H7 (cell line): ENCODE measurements at places on chromosomes 7 and 10. TPM values are rescaled to one million over a fixed set of nuclear protein-coding genes. Genes with fewer than 3 reads are reported as not detected.

The TRIM56 gene
- 6.1 and 8.9 TPM in 2 replicates for total RNA-seq

The TBC1D12 gene
- 3.5 and 4.1 TPM in 2 replicates for total RNA-seq

The FBXO24 gene
- total RNA-seq, result 0.94 and 1.7 TPM in 2 replicates

The STK32C gene
- 24.9 and 31.4 TPM in 2 replicates for total RNA-seq

The CLDN4 gene
- total RNA-seq, result 2.0 and 2.1 TPM in 2 replicates

The TBXAS1 gene
- 0.55 and 0.76 TPM in 2 replicates for total RNA-seq

The TLL2 gene
- total RNA-seq, result 2.5 and 5.0 TPM in 2 replicates

DNA sequence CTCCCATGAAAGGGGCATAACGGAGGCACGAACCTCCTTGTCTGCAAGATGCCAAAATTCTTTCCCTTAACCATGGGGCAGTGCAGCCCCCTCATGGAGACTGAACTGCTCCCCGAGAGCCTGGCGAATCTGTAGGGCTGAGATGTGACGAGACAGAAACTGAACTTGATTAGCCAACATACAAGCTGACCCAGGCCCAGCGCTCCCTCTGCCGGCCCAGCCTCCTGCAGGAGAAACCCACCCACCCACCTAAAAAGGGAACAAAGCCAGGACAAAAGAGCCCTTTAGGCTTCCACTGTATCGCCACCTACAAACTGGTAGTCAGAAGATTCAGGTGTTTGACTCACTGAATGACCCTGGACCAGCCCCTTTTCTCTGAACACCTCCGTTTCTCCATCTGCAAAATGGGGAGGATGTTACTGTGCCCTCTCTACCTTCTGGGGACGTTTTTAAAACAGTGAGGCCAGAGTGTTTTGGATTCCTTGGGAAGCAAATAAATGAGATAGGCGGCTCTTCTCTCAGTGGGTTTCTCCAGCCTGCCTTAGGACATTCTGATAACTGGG lies 58.4 kb downstream of the C10orf105 start:
- DNase-seq, result peak; percentile 76

DNA sequence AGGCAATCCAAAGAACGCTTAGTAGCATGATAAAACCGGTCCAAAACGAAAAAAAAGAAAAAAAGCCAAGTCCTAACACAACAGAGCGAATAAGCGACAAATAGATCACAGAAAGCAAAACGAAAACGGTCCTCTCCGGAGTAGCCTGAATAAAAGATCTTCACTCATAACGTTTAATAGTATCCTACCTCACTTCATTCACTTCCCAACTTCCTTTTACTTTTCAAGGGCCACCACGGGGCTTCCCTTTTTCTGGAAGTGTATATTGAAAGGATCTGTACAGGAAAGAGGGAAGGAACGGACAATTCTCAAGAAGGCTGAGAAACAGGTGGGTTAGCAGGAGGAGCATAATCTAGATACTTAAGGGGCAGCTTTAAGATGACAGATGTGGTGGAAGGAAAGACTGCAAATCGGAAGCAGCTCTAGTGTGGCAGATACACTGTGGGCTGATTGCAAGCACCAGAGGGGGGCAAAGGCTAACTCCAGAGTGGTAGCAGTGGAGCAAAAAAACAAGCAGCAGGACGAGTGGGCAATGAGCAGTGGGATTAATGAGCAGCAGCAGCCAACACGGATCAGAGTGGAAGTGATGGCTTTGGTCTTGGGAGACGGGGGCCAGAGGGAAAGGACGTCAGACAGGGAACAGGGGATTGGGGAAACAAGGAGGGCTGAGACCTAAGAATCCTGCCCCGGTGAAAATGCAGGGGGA lies 866 bp downstream of the CNOT4 start:
- DNase-seq, result peak; percentile 30

- no peak for DNase-seq
Observed at GRCh38 chr10:11048707-11049278, 31.1 kb downstream of the CELF2 start.

- DNase-seq, result no peak
Observed at GRCh38 chr10:117972168-117972837, 74.4 kb downstream of the RAB11FIP2 start.

DNA sequence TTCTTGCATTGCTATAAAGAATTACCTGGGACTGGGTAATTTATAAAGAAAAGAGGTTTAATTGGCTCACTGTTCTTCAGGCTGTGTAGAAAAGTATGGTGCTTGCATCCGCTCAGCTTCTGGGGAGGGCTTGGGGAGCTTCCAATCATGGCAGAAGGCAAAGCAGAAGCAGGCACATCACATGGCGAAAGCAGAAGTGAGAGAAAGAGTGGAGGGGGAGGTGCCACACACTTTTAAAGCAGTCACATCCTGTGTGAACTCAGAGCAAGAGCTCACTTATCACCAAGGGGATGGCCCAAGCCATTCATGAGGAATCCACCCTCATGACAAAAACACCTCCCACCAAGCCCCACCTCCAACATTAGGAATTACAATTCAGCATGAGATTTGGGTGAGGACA lies 303.5 kb downstream of the OTUD1 start:
- DNase-seq, result no peak

DNA sequence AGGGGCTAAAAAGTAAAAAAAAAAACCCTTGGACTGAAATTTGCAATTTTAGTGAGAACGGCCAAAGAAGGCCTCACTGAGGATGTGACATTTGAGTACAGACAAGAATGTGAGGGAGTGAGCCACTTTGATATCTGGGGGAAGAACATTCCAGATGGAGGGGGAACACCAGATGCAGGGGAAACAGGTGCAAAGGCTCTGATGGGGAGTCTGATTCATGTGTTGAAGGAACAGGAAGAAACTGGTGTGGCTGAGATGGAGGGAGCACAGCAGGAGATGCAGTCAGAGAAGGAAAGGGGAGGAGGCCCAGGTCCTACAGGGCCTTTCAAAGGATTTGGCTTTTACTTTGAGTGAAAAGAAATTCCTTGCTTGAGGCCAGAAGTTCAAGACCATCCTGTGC lies 615.7 kb upstream of the NRP1 start:
- peak; percentile 16 for DNase-seq

DNA sequence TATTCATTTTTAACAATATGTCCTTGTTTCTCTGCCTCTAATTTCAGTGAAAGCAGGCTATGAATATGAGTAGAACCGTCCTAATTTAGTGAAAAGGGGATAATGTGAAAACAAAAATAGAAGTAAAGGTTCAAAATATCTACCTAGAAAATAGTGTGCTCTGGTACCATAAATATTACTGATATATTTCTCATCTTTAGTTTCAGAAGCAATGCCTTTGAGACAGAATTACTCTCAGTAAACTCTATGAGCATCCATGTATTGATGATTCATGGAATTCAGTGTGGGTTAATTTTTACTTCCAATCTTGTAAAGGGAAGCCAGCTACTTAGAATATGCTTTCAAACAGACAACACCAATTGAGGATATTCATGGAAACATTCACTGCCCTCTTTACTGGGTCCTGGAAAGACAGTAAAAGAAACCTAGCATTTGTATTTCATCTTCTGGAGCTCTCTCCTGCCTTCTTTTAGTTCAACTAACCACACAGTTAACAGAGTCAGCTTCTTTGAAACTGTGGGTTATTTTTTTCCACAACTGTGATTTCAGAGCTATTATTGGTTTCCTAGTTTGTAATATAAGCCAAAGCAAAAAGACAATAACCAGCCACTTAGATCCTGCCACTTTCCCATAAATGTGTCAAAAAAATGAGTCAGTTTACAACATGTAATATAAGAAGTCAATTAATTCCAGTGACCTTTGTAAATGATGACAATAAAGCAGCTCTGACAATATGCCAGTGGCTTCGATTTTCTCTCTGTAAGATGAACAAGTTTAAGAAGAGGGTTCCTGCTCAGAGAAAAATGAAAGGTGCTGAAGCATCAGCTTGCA lies 1.7 kb downstream of the LRRN3 start:
- DNase-seq, result no peak

DNA sequence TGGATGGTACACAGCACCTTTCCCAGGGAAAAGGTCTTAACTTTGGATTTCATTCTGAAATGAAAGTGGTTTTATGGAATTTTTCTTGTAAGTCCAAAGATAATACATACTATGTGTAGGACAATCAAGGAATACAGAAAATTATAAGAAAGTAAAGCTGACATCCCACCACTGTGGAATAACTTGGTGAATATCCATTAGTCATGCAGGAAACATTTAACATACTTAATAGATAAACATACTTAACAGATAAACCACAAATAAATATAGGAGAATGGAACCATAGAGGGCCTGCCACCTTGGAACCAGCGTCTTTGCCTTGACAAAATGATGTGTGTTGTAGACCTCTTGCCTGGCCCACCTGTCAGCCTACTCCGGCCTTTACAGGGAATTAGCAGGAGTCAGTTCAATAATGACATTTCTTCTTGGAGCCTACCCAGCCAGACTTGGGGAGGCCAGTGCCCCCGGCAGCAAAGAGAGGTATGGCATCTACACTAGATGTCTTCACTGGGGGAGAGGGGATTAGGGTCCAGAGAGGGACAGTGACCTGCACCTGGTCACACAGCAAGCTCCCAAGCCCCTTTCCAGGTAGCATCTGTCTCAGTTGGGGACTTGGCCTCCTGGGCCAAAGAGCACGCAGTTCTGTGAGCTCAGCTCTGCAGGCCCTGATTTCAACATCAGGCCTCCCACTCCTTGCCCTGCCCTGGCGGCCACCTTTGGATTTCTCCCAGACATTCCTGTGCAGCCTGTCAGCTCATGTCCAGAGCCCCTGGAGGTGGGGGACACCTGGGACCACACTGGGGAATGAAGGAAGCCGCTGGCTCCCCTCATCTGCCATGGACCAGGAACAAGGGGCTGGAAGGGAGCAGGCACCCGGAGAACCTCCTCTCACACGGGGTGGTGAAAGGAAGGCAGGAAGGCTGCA lies 112.6 kb upstream of the PPIF start:
- no peak for DNase-seq

DNA sequence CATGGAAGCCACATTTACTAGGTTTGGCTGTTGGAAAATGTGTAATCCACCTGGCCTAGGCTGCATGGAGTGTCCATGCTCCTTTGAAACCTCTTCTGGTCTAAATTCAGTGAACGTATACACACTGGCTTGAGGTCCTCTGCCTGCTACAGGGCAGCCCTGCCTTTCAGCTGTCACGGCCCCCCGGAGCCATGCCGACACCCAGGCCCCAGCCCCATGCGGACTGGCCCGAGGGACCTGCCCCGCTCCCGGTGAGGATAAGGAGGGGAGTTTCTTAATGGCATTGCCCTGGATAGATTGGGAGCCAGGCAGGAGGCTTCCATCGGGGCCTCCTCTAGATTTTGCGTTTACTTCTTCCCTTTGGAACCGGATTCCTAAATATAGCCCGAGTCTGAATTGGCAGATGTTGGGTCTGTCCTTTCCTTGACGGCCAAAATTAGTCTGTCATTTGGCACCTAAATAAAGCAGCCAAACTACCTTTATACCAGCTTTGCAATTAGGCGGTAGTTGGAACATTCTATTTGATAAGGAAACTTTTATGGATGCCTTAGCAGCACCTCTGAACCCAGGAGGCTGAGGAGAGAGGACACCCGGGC lies 72.1 kb upstream of the SH2B2 start:
- no peak for DNase-seq

- no peak for DNase-seq
Observed at GRCh38 chr10:3530783-3531645, 254.0 kb downstream of the KLF6 start.
